ENCODE measurements at places on chromosomes 7 and 10.

- peak; percentile 63 for DNase-seq
Measured at GRCh38 chr7:70678621-70679251, 453.2 kb upstream of the GALNT17 start.

DNA sequence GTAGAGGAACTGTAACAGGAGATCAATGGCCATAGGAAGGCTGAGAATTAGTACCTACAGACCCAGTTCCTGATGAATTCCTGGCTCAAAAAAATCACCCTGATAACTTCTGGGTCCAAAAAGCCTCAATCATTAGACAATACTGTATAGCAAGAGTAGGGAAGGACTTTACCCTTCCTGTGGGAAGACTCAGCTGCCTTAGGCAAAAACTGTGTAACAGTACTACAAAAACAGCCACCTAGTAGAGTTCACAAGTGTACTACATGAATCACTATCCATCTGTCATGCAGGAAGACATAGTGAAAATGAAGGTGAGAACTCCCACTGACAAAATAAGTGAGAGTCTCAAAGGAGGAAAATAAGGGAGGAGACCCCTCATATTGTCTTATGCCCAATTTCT is 47.6 kb downstream of the MAP3K8 start:
- no peak for DNase-seq

DNA sequence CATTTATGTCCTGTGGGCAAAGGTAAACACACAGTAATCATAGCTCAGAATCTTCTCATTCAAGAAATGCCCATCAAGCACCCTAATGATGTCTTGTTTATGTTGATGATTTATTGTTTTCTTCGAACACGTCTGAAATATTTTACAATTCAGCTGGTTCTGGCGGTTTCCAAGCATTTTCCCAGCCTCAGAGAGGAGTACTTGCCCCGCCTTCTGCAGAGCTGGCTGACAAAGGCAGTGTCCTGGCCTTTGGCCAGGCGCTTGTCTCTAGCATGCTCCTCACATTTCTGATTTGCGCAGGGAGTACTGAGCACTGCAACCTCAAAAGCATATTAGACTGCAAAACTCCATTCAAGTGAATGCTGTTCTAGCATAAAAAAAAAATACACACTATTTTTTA is 314.2 kb upstream of the GNAI1 start:
- peak; percentile 67 for DNase-seq

- no peak for DNase-seq
Measured at GRCh38 chr7:120441850-120442249, 168.9 kb downstream of the KCND2 start.

- DNase-seq, result no peak
Measured at GRCh38 chr7:24731313-24731712, 26.0 kb downstream of the GSDME start.

Data from myocyte (in vitro differentiated cells).